ENCODE measurements at places on chromosomes 3 and 15.
A peak's percentile ranks its signal among the peaks of the same experiment; 100 is the strongest.

GRCh38 chr3:194030372-194030771 is 105.6 kb upstream of the HES1 start:
- H3K4me3 ChIP-seq = no peak overlapping the region
- no peaks in the 10 kb centered on the region for H3K36me3 ChIP-seq
- DNase-seq = no peak
- H3K27me3 ChIP-seq = no peaks in the 10 kb centered on the region
- H3K27ac ChIP-seq = no peak overlapping the region

DNA sequence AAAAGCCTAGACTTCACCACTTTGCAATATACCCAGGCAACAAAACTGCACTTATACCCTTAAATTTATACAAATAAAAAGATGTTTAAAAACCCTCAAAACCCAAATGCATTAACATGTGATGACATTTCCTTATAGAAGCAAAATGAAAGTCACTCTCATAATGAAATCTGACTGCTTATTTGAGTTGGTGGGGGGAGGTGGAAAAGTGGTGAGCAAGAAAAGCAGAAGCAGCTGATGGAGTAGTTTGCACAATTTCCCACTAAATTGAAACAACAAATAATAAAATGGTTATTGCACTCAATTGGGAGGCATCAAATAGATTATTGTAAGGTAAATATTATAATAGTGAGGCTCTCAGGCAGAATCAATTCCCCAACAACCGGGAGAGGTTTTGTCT is 54.0 kb upstream of the GADL1 start:
- no peak overlapping the region for H3K27ac ChIP-seq
- no peaks in the 10 kb centered on the region for H3K36me3 ChIP-seq
- H3K27me3 ChIP-seq = no peaks in the 10 kb centered on the region
- no peaks in the 10 kb centered on the region for H3K4me1 ChIP-seq
- DNase-seq = no peak

DNA sequence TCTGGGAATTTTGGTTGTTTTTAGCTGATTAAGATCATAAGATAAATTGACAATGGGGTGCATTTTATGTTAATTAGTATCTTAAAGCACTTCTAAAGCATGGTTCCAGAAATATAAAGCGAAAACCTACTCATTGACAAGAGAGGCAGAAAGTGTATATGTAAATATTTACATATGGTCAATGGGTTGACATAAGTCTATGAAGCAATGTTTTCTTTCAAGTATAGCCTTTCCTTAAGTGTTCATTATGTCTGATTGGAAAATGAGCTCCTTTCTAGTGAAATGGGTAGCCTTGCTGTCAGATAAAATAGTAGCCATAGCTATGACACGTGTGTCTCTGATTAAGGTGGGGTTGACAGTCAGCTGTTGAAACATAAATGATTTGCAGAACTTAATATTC is 365.2 kb upstream of the AGTR1 start:
- no peaks in the 10 kb centered on the region for H3K36me3 ChIP-seq
- H3K27me3 ChIP-seq = no peaks in the 10 kb centered on the region
- DNase-seq = peak; percentile 18
- H3K4me3 ChIP-seq = no peak overlapping the region
- no peak overlapping the region for H3K27ac ChIP-seq

GRCh38 chr3:140134231-140134965 is 199.4 kb downstream of the CLSTN2 start:
- no peak overlapping the region for H3K4me3 ChIP-seq
- no peak for DNase-seq
- H3K36me3 ChIP-seq = no peaks in the 10 kb centered on the region
- no peak overlapping the region for H3K27ac ChIP-seq

- H3K4me3 ChIP-seq = no peak overlapping the region
- no peaks in the 10 kb centered on the region for H3K36me3 ChIP-seq
- H3K27me3 ChIP-seq = no peaks in the 10 kb centered on the region
- DNase-seq = no peak
Observed at GRCh38 chr15:80142646-80143045, 10.2 kb upstream of the FAH start.

DNA sequence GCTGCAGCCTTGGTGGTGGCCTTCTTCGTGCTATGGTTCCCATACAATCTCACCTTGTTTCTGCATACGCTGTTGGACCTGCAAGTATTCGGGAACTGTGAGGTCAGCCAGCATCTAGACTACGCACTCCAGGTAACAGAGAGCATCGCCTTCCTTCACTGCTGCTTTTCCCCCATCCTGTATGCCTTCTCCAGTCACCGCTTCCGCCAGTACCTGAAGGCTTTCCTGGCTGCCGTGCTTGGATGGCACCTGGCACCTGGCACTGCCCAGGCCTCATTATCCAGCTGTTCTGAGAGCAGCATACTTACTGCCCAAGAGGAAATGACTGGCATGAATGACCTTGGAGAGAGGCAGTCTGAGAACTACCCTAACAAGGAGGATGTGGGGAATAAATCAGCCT is 10.4 kb downstream of the CYP8B1 start:
- H3K36me3 ChIP-seq = no peaks in the 10 kb centered on the region
- H3K4me3 ChIP-seq = no peak overlapping the region
- no peak overlapping the region for H3K27ac ChIP-seq
- H3K4me1 ChIP-seq = no peaks in the 10 kb centered on the region
- no peaks in the 10 kb centered on the region for H3K27me3 ChIP-seq

DNA sequence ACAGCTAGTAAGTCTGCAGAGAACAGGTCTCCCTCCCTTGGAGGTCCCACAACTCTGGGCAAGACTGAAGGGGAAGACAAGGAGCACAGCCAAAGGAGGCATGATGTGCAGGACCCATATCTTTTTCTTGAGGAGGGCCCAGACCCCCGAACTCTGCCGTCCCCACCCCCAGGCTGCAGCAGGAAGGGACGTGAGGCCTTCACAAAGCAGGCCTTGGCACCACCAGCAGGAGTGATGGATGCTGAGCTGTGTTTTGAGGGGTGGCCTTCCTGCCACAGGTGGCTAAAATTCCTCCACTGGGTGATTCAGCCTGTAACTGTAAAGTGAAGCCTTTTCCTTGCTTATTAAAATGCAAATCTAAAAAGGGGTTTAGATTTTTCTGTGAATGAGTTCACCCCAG is 8.6 kb downstream of the PLA2G4D start:
- no peak for DNase-seq
- H3K27ac ChIP-seq = no peak overlapping the region
- peaks cover 2% of the 10 kb centered on the region for H3K4me1 ChIP-seq
- H3K36me3 ChIP-seq = no peaks in the 10 kb centered on the region
- no peak overlapping the region for H3K4me3 ChIP-seq
- no peaks in the 10 kb centered on the region for H3K27me3 ChIP-seq

- no peak for DNase-seq
- no peak overlapping the region for H3K4me3 ChIP-seq
- H3K4me1 ChIP-seq = peaks cover 8% of the 10 kb centered on the region
- no peak overlapping the region for H3K27ac ChIP-seq
Observed at GRCh38 chr15:40355976-40356585, 1.9 kb upstream of the DISP2 start.
